ENCODE measurements at places on chromosomes 1 and 21.

DNA sequence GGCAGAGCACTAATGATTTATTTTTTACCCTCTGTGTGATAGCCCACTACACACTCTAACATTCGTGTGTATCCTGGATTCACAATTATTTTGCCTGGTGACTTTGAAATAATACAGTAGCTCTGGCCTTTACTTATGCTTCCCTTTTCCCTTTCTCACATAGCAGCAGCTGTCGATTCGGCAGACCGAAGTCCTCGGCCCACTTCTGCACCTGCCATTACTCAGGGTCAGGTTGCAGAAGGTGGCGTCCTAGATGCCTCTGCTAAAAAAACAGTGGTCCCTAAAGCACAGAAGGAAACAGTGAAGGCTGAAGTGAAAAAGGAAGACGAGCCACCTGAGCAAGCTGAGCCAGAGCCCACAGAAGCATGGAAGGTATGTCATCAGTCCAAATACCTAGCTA is 70.8 kb downstream of the TMEM200B start:
- DNase-seq, result no peak

DNA sequence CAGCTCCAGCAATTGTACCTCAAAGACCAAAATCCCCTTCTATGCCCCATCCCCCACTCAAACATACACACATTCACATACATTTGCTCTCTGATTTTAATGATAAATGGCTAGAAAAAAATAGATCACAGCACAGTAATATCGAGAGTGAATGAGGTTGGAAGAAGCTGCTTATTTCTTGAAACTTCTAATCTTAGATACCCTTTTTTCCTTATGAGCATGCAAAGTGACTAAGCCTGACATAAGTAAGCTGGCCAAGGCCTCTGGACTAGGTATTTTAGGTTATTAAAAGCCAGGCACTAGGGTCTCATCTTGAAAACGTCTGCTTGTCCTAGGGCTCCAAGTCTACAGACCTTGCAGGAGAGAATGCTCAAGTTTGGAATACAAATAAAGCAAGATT is 133.6 kb downstream of the TGFBR3 start:
- no peak for DNase-seq

- DNase-seq, result no peak
Measured at GRCh38 chr1:54289712-54290233, 89.8 kb downstream of the MRPL37 start.

DNA sequence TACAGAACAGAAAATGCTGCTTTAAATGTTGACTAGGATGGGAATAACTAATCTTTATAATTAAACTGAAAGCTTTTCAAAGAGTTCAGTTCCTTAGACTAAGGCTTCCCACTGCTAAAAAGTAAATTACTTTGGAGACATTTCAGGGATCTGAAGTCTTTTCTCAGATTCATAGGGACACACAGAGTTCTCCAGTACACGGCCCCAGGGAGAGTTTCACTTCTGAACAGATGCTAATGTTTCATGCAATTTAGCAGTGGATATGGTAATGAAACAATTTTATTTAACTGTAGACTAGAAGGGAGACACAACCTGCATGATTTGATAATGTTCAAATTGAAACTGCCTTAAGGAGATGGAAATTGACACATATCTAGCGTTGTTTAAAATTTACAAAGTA is 1282.6 kb downstream of the NCAM2 start:
- no peak for DNase-seq

DNA sequence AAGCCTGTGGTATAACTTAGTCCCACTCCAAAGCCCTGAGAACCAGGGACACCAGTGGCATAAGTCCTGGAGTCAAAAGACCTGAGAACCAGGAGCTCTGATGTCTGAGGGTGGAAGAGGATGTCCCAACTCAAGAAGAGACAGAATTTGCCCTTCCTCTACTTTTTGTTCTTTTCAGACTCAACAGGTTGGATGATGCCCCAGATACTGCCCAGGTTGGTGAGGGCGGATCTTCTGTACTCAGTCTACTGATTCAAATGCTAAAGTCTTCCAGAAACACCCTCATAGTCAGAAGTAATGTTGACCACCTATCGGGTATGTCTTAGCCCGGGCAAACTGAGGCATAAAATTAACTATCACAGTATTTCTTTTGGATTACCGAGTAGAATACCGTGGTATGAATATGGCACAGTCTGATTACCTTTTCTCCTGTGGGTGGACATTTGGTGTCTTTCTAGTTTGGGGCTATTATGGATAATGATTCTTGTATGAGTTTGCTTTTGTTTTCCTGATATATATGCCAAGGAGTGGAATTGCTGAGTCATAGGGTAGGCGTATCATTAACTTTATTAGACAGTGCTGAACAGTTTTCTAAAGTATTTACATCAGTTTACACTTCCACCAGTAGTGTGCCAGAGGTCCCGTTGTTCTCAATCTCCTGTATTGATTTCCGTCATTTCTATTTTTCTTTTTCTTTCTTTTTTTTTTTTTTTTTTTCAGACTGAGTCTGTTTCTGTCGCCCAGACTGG is 3.2 kb upstream of the CHAF1B start:
- peak; percentile 8 for DNase-seq

DNA sequence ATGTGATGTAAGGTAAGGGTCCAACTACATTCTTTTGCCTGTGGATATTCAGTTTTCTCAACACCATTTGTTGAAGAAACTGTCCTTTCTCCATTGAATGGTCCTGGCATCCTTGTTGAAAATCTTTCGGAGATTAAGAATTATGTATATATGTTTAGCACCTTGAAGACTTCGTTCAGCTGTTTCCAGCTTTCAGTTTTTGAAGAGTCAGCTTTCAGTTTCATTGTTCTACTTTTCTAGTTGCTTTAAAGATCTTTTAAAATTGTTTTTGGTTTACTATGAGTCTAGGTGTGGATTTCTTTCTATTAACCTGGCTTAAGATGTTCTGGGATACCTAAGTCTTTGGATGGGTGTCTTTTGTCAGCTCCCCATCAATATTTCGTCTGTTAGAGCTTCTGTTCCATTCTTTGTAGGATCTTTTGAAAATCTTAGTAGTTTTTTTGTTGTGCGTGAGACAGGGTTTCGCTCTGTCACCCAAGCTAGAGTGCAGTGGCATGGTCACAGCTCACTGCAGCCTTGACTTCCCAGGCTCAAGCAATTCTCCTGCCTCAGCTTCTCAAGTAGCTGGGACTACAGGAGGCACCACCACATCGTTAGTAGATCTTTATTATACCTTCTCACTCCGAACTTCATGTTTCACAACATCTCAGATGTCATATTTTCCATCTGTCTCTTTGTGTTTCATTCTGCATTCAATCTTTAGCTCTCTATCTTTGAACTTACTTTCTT is 353.5 kb upstream of the B3GALT2 start:
- DNase-seq, result no peak

GRCh38 chr1:153560771-153561465 is 4.7 kb downstream of the S100A2 start:
- DNase-seq, result no peak
